ENCODE measurements at places on chromosomes 1 and 21.

DNA sequence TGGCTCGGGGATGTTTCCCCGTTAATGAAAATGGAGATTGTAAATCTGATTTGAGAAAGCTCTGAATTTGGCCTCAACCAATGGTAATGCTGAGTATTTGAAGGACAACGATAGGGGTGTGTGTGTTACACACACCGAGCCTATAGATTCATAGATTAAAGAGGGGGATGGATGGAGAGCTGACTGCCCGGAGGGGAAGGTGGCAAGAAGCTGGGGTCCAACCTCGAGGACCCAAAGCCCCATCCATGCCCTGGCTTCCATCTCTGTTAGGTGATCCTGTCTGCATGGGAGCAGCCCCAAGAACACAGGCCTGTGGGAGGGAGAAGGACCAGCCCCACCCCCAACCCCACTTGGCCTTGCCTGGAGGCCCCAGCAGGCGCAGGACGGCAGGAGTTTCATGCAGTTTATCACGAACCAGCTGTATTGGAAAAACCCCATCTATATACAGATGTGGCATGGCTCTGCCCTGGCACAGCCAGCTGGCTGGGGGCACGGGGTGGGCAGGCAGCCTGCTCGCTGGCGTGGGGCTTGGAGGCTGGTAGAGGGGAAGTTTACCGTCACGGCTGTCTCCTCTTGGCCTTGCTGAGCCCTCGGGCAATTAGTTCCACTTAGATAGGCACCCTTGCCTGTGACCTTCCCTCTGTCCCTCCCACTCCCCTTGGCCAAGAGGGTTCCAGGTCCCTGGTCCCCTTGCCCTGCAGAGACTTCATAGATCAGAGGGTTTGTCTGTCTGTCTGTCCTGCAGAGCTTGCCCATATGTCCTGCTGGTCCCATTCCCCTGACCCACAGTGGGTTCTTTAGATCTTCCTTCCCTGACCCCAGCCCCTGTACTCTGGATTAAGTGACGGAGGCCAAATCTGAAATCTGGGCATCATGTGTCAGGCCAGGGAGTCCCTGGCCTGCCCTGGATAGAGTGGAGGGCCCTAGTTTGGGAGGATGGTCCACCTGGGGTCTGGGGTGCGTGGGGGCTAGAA lies 3.0 kb downstream of the HSPB7 start:
- DNase-seq: no peak

DNA sequence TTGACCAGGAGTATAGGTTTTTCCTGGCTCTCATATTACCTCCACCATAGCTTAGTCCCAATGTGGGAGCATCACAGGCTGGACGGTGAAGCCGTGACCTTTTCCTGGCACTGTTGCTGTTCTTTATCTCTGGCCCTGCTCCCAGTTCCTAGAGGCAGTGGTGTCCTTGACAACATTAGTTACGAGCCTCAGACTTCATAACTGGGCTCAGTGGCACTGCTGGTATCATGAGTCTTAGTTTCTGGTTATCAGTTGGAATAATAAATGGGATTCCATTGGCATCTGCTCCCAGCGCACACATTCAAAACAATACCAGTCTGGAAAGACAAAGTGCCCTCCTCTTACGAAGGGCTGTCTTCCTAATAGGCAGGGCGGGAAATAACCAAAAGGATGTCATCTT lies 8.0 kb downstream of the RNPEP start:
- DNase-seq: no peak

DNA sequence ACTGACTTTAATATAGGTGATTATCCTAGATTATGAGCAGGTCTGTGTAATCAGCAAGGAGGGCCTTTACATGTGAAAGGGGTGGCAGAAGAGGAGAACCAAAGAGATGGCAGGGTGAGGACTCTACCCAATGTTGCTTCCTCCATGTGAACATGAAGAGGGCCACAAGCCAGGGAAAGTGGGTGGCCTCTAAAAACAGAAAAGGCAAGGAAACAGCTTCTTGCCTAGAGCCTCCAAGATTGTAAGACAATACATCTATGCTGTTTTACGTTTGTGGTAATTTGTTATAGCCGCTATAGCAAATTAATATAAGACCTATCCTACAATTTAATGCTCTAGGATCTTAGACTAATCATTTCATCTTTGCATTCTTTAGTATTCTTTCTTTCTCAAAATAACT lies 85.5 kb downstream of the PLPP3 start:
- no peak for DNase-seq

GRCh38 chr1:59549066-59549837 lies 252.4 kb downstream of the FGGY start:
- DNase-seq: no peak

DNA sequence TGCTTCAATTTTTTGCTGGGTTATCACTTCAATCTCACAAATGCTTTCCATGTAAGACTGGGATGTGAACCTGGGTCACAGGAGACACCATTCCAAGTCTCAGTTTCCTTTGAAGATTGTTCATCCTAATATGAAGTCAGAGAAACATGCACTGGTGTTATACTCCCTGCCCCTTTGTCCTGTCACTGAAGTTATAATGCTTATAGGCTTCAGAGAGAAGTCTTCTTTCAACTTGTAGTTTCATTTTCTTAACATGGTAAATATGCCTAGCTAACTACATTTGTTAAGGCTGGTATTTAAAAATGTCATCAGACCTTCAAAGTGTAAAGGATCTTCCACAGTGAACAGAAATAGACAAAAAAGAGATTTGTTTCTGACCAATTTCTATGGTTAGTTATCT lies 1195.9 kb downstream of the MRPL39 start:
- DNase-seq: no peak

GRCh38 chr1:182756423-182756822 lies 33.1 kb upstream of the NPL start:
- no peak for DNase-seq

- DNase-seq: no peak
These were observed 159.6 kb upstream of the COA6 start for GRCh38 chr1:234213658-234214128.

DNA sequence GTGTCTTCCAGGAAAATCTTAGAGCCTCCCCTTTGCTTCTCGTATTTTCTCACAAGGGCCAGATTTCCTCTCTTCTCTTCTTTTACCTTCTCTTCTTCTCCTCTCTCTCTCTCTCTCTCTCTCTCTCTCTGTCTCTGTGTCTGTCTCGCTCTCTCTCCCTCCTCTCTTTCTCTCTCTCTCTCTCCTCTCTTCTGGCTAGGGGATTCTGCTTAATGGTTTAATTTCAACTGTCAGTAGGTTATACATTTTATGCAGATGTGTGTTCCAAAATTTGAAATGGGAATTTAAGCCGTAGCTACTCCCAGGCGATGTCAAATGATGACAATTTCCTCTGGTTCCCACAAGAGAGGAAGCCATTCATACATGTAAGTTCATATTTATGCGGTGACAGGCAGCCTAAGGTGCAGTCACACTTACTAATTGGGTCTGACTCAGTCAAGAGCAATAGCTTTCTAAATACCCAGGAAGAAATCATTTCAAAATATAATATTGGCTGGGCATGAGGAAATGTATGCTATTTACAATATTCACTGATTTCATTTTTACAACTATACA lies 1.4 kb downstream of the DSCAM start:
- no peak for DNase-seq

GRCh38 chr1:32716312-32717148 lies 14.0 kb upstream of the SYNC start:
- peak; percentile 90 for DNase-seq

- DNase-seq: no peak
These were observed 16.3 kb upstream of the GADD45A start for GRCh38 chr1:67668660-67669059.

DNA sequence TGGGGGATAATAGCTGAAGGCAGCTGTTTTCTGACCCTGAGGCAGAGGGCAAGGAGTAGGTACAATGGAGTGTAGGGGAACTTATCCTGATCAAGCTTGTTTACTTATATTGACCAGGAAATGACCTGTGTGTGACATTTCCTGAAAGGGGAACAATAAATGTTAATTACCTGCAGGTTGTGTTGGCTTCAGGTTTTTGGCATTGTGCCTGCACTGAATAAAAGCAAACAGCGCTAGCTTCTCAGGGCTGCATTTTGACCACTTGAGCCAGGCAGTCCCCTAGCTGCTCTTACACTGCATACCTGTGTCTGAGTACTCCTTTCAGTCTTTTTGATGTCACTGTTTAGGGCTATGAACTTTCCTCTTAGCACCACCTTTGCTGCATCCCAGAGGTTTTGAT lies 40.6 kb downstream of the DRAM2 start:
- no peak for DNase-seq

DNA sequence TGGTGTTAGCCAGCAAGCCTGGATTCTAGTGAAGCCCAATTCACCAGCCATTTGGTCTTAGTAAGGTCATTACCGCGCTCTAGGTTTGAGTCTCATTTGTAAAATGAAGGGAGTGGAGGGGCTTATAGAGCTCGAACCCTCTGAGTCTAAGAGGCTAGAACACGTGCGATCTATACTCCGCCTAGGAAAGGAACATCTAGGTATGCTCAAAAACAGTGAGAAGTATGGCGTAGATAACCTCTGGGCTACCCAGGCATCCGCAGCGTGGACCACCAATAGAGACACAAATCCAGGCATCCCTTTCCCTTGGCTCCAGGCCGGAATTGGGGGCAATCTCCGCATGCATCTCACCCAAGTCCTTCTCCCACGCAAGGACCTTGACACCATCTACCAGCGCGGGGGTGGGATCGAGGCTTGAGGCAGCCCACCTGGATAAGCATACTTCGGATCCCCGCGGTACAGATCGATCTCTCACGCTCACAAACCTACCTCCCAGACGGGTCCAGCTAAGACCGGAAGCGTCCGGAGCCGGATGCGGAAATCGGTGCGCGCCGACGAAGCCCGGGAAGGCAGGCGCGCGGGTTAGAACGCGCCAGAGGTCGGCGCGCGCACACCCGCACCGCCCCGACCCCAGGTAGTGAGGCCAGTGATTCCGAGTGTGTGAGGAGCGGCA lies at the start of gene METTL25B:
TSS of gene METTL25B (plus strand) at position 544 of the 673 bp plus-strand sequence. CDS start 636 bp downstream, outside the sequence.
- DNase-seq: peak; percentile 92

GRCh38 chr1:44254392-44254910 lies 41.2 kb downstream of the DMAP1 start:
- DNase-seq: no peak

DNA sequence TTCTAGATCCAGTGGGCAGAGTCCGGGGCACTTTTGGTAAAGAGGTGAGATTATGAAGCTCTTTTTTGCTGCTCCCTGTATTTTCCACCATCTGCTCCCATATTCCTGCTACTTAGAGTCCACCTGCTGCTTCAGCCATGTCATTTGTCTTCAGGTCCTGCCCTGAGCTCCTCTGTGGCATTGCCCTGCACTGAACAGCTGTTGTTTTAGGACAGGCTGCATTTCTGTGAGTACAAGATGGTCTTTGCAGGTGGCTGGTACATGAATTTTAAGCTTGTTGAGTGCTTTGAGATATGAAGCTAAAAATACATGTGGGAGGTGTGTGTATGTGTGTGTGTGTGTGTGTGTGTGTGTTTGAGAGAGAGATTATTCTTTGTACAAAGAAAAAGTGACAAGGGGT lies 21.9 kb downstream of the MT1HL1 start:
- DNase-seq: peak; percentile 74

DNA sequence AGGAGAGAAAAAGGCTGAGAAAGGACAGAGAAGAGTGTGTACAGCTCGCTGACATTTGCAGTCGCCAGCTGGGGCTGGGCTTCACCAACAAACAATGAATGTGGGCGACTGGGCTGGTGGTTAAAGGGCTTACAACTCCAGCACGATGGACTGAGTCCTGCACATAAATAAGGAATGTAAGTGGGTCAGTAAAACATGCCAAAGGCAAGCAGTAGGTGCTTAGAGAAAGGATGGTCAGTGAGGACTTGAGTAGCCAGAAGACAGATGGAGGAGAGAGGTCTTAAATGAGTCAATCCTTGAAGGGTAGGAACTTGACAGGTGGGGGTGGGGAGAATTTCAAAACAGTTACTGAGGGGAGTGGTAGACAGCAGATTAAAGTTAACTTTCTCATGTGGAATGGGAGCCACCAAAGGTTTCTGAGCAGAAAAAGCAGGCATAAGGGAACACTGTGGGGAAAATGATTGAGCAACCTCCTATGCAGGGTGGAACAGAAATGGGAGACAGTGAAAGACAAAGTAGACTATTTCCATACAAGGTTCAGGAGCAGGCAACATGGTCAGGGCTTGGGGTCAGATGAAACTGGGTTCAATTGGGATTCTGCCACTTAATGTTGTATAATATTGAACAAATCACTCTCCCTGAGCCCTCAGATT lies 37.4 kb downstream of the GADD45A start:
- DNase-seq: peak; percentile 51

GRCh38 chr1:15944308-15945010 lies 31.4 kb downstream of the ZBTB17 start:
- DNase-seq: no peak

- DNase-seq: no peak
These were observed 53.6 kb downstream of the RHBG start for GRCh38 chr1:156422602-156423091.

DNA sequence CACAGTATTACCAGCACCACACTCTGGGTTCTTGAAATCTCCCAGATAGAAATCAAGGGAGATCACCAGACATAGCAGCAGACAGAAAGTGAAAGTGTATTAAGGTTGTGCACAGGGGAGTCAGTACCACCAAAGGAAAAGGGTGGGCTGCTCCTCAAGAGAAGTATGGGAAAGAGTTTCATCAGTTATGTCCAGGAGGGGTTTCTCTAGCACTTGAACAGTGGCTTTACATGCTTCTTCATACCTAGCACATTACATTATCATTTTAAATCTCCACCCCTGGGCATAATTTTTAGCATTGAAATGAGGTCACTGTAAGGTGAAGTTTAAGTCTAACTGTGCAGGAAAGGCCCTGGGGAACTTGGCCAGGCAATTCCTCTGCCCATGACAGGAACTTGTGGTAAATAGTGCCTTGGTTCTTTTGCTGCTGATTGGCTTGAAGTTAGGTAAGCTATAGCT lies 601.0 kb downstream of the NUF2 start:
- no peak for DNase-seq

DNA sequence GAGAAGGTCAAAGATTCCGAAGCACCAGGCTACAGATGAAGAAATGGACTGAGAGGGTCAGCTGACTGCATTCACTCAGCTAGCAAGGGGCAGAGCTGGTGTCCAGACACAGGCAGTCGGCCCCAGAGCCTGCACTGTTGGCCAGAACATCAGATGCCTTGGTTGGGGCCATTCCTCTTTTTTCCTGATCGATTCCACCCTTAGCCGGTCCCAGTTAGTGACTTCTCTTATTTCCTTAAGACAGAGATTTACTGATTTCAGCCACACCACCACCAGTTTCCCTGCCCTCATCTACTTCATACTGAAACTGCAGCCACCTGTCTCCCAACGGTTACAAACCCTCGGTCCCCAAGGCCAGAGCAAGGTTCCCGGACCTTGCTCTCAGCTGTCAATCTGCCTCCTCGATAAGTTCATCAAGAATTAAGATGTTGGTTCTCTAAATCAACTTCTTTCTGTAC lies 11.5 kb downstream of the CD58 start:
- no peak for DNase-seq

DNA sequence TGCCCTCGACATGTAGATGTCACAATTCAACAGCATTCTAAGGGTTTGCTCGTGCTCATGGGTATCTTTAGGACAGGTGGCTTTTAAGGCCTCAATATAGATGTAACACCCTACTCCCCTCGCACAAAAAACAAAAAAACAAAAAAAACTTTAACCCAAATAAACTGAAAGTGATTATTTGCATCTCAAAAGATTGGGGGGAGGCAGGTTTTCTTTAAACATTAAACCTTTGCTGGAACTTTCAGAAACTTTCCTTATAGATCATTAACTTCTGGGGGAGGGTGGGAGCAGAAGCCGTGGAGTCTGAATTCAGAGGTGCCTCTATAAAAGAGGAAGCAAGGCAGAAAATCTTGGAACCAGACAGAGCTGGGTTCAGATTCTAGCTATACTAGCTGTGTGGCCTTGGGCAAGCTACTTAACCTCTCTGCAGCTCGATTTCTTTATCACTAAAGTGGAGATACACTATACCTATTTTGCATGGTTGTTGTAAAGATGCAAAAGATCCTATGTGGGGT lies 3.2 kb upstream of the KIAA1614 start:
- DNase-seq: no peak

All from WERI-Rb-1 (cell line).